Mammary epithelial cell (primary cell): ENCODE measurements at places on chromosomes 7 and 10. TPM values are rescaled to one million over a fixed set of nuclear protein-coding genes. Genes with fewer than 3 reads are reported as not detected.

AKR1E2 gene
- 20.5 TPM for total RNA-seq

ACSL5 gene
- not detected in 2 replicates for total RNA-seq

WEE2 gene
- not detected in 2 replicates for total RNA-seq

DOCK4 gene
- total RNA-seq = 7.5 TPM

CNPY1 gene
- total RNA-seq = 0.16 TPM in 1 of 2 replicates, not detected in the other

ASAH2 gene
- total RNA-seq = 1.2 TPM

TAF3 gene
- total RNA-seq = 2.5 TPM

RASA4 gene
- 1.5 and 2.8 TPM in 2 replicates for total RNA-seq

AASS gene
- total RNA-seq = 2.8 TPM

NPC1L1 gene
- not detected in 2 replicates for total RNA-seq

GPC2 gene
- 4.7 and 6.4 TPM in 2 replicates for total RNA-seq
